ENCODE measurements at places on chromosomes 4 and X.

- no peak for DNase-seq
These were observed 8.2 kb downstream of the ELOVL6 start for GRCh38 chr4:110190249-110190648.

- DNase-seq, result no peak
These were observed 67.5 kb downstream of the AGTR2 start for GRCh38 chrX:116238093-116238492.

DNA sequence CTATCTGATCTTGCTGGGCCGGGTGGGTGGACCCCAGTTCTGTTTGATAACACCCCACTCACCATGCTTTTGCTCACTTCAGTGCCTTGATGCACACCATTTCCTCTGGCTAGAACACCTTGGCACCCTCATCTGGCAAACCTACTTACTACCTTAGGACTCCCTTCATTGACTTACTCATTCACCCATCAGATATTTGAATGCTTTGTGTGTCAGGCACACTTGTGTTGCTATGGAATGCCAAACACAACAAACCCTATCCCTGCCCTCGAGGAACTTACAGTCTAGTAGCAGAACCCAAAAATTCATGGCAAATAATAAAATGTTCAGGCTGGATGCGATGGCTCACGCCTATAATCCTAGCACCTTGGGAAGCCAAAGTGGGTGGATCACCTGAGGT is 13.9 kb downstream of the CCNG2 start:
- no peak for DNase-seq

DNA sequence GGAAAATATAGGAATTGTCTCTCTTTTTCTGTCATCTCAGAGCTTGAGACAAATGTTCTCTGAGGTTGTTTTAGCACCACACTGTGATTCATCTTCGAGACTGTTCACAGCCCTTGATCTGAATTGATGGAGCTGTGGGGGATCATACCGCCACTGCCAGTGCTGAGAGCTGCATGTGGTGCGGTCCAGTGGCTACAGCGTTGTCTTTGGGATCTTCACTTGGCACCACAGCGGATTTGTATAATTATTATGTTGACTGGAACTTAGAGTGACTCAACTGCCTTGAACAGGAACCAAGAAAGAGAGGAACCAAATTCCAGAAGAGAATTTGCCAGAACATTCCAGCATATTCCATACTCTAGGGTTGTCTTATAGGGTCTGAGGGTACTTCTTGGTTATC is 29.1 kb downstream of the TBL1X start:
- no peak for DNase-seq

DNA sequence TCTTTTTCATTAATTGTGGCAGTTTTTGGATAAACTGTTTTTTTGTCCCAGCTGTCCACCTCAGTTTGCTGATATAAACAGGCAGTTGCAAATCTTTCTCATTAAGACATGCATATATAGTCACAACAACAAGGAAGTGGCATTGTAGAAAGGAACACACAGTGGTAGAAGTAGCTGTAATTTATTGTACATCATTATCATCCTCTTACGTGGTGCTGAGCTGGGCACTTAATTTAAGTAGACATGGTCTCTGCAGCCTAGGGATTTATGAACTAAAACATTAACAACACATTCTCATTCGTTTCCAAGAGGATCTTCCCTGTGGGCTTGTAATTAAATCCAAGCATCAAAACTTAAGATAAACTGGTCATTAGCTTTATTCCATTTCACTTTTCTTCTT is 500.2 kb downstream of the INPP4B start:
- DNase-seq, result no peak

GRCh38 chrX:65195621-65196020 is 219.4 kb upstream of the ZC4H2 start:
- no peak for DNase-seq

DNA sequence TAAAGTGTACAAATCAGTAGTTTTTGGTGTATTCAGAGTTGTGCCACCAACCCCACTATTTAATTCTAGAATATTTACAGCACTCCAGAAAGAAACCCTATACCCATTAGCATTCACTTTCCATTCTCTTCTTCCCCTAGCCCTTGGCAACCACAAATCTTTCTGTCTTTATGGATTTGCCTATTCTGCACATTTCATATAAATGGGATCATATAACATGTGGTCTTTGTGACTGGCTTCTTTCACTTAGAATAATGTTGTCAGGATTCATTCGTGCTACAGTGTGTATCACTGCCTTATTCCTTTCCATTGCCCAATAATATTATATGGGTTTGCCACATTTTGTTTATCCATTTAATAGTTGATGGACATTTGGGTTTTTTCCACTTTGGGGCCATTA is 32.2 kb downstream of the SGMS2 start:
- DNase-seq, result no peak

DNA sequence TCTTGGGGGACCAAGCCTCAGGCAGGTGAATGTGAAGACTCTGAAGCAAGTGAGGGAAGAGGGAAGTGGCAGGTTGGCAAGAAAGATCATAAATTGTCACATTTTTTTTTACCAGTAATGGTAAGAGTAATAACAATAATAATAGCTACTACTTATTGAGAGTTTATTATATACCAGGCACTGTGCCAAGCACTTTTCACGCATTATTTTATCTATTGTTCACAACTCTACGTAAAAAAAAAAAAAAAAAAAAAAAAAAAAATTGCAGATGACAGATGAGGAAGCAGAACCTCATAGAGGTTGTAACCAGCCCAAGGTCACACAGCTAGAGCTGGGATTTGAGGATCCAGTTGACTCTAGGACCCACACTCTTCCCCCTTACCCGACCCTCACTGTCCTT is 40.9 kb downstream of the TSC22D3 start:
- DNase-seq, result no peak

DNA sequence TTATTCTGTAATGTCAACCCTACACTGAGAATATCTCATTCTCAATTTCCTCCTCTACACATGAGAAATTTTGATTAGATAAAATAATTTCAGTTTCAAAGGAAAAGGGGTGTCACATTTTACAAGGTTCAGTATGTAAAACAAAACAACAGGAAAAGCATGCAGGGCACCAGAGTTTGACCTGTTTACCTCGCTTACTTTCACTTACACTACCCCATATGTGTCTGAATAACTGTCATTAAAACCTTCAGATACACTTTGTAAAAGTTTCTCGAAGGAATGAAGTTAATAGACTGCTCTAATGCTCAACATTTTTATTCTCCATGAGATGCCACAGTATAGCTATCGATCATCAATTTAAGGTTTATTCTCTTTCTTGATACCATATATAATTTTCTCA is 12.3 kb upstream of the PCDH10 start:
- no peak for DNase-seq

GRCh38 chr4:108889696-108890483 is 127.0 kb upstream of the ETNPPL start:
- no peak for DNase-seq

- DNase-seq, result no peak
These were observed 38.8 kb upstream of the AFAP1 start for GRCh38 chr4:7978489-7978888.

- DNase-seq, result no peak
These were observed 44.7 kb downstream of the GPRASP3 start for GRCh38 chrX:102765217-102765616.

- no peak for DNase-seq
These were observed 22.3 kb upstream of the HTRA3 start for GRCh38 chr4:8247047-8247930.

GRCh38 chr4:43765514-43765913 is 683.1 kb downstream of the KCTD8 start:
- no peak for DNase-seq

DNA sequence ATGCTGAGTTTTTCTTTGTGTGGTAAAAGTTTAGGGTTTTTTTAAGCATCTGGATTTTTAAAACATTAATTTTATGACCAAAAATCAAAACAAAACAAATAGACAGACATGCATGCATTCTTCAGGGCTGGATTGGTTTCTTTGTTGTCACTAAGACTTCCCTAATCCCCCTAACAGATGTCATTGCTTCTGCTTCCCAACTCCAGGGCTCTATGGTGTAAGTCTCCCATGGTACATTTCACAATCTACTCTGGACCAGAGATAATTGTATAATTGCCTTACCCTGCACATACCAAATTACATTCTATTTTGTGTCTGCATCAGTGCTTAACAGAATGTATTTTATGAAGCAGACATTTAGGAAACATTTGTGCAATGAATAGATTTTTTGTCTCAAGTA is 529.1 kb upstream of the SMIM31 start:
- DNase-seq, result no peak

- no peak for DNase-seq
These were observed 105.1 kb upstream of the CPEB2 start for GRCh38 chr4:14897217-14897616.

DNA sequence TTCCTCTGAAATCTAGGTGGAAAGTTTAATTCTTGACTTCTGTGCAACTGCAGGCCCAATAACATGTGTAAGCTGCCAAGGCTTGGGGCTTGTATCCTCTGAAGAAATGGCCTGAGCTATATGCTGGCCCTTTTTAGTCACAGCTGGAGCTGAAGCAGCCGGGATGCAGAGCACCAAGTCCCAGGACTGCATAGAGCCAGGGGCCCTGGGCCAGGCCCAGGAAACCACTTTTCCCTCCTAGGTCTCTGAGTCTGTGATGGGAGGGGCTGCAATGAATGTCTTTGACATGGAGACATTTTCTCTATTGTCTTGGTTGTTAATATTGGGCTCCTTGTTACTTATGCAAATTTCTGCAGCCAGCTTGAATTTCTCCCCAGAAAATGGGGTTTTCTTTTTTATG is 588.5 kb downstream of the CENPC start:
- no peak for DNase-seq

DNA sequence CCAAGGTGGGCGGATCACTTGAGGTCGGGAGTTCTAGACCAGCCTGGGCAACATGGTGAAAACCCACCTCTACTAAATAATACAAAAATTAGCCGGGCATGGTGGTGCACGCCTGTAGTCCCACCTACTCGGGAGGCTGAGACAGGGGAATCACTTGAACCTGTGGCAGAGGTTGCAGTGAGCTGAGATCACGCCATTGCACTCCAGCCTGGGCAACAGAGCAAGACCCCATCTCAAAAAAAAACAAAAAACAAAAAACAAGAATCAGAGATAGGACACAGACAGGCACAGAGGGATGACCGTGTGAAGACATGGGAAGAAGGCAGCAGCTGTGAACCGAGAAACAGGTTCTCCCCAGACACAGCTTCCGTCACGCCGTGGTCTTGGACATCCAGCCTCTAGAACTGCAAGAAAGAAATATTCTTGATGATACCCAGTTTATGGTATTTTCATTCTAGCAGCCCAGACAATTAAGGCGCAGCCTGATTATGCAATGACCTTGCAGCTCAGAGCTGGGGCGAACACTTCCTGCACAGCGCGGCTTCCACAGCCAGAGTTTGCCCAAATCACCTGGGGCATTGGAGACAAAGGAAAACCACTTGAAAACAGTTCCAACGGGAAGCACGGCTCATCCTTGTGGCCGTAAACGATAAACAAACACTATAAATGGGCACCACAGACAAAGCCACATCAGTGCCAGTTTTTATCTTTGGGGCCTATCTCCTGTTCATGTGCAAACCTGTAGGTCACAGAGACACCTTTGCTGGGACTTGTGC is 4.2 kb upstream of the ARSD start:
- DNase-seq, result no peak

DNA sequence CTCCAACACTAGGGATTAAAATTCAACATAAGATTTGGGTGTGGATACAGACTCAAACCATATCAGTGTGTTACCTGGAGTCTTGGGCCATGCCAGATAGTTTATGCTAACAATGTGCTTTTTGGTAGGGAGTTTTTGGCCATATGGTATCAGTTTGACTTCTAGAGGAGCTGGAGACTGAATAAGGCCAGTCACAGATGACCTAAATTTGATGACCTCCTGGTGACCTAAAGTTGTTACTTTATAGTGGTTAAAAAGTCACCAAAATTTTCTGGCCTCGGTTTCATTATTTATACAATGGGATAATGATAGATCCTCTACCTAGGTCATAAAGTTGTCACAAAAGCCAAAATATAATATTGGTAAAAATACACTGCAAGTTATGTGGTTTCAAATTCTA is 877.1 kb downstream of the RAPGEF2 start:
- DNase-seq, result no peak

GRCh38 chr4:28469387-28469786 is 1608.7 kb downstream of the STIM2 start:
- DNase-seq, result no peak

DNA sequence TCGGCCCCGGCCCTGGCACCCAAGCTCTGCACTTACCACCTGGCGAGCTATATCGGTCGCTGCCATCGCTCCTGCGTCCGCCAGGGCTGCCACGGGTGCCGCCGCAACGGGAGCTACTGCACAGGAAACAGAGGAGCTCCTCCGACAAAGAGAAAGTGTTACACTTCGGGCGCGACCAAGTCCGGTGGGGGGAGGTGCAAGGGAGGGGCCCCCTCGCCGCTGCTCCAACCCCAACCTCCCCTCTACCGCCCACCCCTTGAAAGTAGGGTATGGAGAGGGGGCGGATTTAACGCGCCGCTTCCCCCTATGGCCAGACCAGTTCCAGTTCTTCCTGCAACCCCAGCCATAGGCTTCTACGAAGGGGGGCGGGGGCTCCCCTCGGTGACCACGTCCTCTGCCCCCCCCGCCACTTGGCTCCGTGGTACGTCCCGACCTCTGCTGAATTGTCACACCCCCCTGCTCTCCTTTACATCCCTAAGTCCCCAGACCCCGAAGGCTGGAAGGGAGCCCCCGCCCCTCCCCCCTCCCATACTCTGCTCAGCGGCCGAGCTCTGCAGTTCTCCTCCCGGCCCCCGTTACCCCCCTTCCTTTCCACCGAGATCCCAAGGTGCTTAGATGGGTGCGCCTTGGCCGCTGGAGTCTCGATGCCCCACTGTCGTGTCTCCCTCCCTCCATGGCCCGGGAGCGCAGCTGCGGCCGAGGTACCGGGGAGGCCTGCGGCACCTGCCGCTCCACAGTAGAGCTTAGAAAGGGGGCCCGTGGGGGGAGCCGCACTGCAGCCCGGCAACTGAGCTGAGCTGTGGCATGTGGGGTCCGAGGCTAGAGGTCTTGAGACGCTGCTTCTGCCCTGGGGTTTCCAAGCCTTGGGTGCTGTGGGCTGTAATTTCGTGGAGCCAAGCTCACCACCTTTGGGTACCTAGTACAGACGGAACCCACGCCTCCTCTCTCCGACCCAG is at the start of gene SEPTIN6:
TSS of gene SEPTIN6 (minus strand) at position 129 of the 956 bp plus-strand sequence. CDS start at position 66, 63 bp downstream.
- peak; percentile 87 for DNase-seq

Data from stimulated activated naive CD8-positive, alpha-beta T cell treated with anti-CD3 and anti-CD28 coated beads, Interleukin-15, amount 100 ng/mL, for 72 hours (primary cell).